ENCODE measurements at places on chromosomes 12 and 14.

DNA sequence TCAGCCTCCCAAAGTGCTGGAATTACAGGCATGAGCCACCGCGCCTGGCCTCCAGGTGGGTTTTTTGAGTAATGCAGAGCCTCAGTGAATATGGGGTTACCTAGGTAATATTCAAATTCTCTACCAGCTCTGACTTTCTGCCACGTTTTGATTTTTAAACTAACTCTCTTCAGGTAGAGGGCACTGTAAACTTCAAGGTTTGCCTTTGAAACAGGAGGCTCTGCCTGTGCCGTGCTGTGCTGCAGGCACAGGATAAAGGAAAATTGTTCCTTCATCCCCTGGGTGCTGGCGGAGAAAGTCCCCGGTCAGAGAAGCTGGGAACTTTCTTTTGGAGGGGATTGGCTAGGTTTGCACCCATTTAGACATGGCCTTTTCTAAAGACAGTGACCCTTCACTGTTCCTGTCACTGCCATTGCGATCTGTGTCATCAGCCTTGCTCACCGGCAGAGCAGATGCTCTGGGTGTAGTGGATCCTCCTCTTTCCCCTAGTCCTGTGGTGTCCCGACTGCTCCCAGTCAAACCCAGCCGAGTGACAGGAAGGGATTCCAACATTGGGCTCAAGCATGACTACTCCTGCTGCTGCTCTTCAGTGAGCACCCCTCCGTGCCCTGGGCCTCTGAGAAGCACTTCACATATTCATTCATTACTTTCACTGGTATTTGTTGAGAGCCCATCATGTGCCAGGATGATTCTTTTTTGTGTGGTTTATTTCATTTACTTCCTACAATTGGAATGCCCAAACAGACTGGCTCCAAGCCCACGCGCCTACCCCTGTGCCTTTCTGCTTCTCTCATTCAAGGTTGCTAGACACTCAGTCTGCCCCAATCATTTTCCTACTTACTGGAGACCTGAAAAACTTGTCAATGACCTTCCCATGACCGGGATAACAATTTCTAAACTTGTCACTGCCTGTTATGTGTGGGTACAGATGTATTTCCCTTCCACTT lies 103.6 kb downstream of the TMEM30B start:
- no peak for DNase-seq

DNA sequence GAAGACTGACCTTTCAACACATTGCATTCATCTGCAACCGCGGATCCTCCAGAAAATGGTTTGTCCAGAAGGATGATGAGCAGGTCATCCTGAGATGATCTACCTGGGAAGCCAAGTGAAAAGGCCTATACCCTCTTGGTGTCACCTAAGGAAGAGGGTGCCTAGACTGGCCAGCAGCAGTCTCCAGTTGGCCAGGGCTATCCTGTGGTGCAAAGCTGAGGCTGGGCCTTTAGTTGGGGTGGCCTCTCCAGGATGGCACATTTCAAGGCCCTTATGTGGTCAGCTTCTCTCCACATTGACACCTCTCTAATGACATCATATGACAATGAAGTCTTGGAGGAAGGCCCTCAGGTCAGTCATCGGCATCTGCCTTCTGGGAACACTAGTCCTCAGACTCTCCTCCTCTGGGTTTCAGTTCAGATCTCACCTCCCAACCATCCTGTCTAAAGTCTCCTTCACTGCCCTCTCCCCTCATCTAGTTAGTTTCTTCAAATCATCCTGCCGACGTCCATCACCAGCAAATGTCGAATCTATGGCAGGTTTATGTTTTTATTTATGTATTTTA lies 3.3 kb upstream of the SLC22A17 start:
- no peak for DNase-seq

GRCh38 chr12:113003636-113004035 lies 25.3 kb downstream of the OAS2 start:
- no peak for DNase-seq

DNA sequence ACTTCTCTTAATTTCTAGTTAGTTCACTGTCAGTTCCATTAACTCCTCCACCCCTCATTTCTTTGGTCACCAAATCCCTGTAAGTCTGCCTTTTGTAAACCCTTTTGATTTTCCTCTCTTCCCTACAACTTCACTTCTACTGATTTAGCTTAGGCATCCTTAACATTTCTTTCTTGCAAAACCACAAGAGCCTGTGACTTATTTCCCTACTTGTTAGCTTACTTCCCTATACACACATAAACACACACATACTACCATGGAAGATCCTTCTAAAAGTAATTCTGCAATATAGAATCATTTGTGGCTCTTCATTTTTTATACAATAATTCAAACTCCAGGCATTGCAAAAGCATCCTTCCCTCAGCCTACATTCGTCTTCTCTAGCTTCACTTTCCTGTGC lies 494.3 kb upstream of the USP15 start:
- DNase-seq: no peak

- DNase-seq: no peak
Measured at GRCh38 chr14:71451501-71451900, 480.7 kb upstream of the RGS6 start.

DNA sequence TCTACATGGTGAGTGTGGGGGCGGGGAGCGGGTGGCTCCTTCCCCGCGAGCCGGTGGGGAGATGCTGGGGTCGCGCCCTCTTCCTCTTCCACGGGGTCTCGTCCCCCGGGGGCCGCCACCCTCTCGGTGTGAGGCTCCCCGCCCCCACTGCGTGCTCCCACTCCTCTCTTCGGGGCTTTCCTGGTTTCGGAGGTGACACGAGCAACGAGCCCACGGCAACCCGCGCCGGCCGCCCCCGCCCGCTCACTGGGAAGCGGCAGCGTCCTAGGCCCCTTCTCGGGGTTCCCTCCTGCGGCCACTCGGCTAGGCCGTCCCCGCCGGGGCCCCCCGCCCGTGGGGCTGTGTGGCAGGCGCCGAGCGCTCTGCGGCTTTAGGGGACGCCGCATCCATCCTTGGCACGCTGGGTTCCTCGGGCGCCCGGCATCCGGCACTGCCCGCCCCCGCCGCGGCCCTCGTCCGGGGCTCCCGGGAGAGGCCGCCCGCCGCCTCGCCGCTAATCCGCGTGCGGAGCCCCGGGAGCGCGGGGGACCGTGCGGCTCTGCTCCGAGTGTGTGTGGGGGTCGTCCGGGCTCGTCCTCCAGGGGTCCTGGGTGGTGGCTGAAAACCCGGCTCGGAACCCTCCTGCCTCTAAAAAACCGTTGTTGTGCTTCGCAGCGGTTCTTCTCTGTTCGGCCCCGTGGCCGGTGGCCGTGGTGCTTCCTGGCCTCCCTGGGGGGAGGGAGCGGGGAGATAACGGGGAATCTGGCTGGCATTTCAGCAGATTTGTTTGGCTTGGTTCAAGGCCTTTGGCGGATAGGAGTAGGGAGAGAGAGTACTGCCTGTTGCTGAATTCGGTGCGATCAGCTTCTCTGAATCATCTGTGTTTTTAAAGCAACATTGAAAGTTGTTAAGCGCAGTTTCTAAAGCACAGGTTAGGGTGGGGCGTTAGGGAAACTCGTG lies 1.0 kb downstream of the PCNX1 start:
- DNase-seq: peak; percentile 31

DNA sequence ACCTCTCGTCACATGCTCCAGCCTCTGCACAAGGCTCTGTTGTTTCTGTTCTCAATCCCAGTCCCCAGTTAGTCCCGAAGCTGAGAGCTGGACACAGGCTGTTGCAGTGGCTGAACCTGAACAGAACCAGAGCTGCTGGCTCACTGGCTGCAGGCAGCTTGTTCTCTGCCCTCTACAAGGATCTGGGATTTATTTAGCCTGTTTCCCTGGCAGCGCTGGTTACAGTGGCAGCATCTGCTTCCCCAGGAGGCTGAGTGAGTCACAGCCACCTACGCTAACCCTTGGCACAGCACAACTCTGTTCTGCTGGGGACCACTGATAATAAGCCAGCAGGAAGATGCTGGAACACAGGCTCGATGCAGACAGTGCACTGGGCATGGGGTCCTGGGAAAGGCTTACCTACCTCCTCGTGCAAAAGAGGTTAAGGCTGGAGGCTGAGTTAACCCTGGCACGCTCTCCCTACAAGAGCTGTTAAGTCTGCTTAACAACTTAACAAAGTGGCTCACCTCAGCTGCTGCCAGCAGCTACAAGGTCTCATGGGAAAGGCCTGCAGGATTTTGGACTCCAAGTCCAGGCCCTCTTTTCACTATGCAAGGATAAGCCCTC lies 299.6 kb downstream of the PCNX1 start:
- DNase-seq: no peak

DNA sequence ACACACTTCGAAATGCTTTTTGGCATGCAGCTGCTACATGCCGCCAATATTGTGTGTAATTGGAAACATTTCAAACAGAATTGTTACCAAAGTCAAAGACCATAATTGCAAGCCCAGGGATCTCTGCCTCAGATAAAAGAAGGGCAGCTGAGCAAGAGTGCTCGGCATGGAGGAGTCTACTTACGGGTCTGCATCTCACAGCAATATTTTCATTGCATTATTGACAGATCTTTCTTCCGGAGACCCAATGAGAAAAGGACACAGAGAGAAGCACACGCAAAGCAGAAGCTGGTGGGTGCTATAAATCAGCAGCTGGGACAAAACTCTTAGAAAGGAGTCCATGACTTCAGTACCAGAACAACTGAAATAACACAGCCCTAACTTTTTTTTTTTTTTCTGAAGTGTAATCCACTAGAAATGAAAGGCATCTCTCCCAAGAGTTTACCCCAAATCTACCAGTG lies 4.9 kb downstream of the PRICKLE1 start:
- no peak for DNase-seq

DNA sequence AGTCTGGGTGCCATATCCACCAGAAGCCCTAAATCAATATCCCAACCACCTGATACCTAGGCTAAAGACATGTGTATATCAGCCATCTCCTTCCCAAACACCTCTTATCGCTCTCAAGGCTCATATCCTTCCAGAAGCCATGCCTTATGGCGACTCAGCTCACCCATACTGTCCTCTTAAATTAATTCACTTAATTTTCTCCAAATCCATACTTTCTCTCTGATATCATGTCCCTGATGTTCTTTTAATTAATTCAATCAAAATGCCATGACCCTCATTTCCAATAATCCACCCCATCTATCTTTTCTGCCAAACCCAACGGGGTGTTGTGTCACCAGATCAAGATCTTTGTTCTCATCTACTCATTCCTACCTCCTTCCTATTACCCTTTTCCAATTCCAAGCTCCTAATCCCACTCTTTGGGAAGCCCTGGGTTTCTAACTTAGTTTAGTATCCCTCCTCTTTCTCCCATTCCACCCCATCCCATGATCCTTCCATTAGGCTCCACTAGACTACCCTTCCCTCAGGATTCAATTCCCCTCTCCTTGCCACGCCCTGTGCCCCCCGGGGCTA lies 723 bp downstream of the ATF7 start:
- no peak for DNase-seq

- DNase-seq: no peak
Measured at GRCh38 chr14:103141117-103141796, 18.0 kb downstream of the TNFAIP2 start.

- no peak for DNase-seq
Measured at GRCh38 chr12:14850929-14851663, 7.8 kb upstream of the ART4 start.

DNA sequence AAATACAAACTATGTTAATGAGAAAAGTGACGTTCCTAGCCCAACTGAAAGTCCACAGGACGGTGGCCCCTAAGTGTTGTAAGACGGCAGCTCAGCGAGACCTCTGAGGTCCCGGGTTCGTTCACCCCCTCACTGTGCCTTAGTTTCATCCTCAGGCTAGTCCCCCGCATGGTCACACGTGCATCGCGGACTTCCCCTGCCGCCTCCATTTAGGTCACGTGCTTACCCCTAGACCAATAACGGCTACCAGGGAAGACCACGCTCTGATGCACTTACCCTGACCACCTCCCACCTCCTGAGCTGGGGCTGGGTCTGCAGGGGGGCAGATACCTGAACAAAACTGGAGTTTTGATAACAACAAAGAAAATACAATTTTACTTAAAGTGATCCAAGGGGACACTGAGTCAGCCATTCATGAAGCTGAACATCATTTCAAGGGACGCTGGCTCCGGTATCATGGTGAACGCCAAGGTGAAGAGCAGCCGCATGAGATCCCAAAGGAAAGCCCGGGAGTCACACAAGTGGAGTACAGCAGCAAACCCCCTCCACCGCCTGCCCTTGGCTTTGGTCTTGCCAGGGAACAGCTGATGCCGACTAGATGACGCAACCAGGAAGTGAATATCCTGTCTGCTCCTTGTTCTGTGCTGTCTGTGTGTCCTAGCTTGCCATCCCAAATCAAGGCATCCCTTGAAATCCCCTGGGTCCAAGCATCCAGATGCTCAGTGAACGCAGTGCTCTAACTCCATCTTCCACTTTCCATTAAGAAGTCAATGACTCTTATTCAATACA lies 274.1 kb downstream of the PCNX1 start:
- no peak for DNase-seq

GRCh38 chr12:75660107-75660530 lies 148.7 kb upstream of the KRR1 start:
- no peak for DNase-seq

DNA sequence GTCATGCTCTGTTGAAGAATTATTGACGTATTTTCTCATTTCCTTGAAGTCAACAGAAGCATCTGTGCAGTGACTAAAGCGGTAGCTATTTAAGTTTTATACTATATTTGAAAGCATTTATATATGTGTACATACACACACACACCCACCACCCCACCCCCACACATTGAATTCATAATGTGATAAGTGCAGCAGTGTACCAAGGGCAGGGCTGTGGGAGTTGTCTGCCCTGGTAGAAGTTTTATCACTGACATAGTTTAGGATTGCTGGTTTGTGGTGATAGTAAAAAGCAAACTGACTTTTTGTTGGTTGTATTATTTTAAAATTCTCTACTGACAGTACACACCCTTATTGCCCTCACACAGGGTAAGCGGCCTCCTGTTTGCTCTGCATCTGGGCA lies 39.1 kb downstream of the GAS2L3 start:
- no peak for DNase-seq

GRCh38 chr14:51484485-51484884 lies 167.2 kb upstream of the FRMD6 start:
- no peak for DNase-seq

- DNase-seq: no peak
Measured at GRCh38 chr12:99917711-99918402, 66.9 kb downstream of the ANKS1B start.

DNA sequence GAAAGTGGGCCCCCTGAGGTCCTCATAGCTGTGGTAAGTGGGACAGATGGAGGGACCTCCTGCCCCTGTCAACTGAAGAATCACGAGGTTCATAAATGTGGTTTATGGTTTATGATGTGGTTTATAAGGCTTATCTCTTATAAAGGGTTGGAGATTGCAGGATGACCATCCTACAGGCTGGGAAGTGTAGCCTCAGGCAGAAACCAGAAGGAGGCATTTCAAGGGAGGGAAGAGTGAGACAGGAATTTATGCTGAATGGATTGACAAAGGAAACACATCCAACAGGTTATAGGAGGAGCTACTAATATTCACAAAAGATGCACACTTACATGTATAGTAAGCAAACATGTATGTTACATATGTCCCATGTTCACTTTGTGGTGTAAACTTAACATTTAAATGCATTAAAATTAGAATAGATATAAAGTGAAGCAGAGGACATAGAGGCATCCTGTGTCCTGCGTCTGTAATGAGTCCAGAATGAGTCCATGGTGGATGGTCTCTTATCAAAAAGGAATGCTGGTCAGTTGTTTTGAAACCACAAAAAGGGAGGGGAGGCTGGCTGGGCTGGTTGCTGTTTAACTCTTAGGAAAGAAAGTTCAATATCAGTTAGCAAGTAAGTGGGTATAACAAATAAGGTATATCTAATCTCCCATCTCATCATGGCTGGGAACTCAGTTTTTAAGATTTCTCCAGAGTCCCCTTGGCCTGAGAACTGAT lies 149.0 kb upstream of the RMST start:
- no peak for DNase-seq
